GM04503 (cell line): ENCODE measurements at places on chromosomes 4 and X.

- no peak for DNase-seq
These were observed 18.1 kb upstream of the GDPD2 start for GRCh38 chrX:70405003-70405402.

- no peak for DNase-seq
These were observed 2.4 kb downstream of the MOSPD2 start for GRCh38 chrX:14875624-14876023.

- no peak for DNase-seq
These were observed 58.5 kb downstream of the ASMT start for GRCh38 chrX:1673337-1673736.

- DNase-seq, result no peak
These were observed 15.0 kb upstream of the CT47A1 start for GRCh38 chrX:121000589-121000988.

GRCh38 chr4:23269566-23269965, 576.8 kb downstream of the GBA3 start:
- no peak for DNase-seq

GRCh38 chrX:24026432-24026831, 554 bp downstream of the KLHL15 start:
- no peak for DNase-seq

DNA sequence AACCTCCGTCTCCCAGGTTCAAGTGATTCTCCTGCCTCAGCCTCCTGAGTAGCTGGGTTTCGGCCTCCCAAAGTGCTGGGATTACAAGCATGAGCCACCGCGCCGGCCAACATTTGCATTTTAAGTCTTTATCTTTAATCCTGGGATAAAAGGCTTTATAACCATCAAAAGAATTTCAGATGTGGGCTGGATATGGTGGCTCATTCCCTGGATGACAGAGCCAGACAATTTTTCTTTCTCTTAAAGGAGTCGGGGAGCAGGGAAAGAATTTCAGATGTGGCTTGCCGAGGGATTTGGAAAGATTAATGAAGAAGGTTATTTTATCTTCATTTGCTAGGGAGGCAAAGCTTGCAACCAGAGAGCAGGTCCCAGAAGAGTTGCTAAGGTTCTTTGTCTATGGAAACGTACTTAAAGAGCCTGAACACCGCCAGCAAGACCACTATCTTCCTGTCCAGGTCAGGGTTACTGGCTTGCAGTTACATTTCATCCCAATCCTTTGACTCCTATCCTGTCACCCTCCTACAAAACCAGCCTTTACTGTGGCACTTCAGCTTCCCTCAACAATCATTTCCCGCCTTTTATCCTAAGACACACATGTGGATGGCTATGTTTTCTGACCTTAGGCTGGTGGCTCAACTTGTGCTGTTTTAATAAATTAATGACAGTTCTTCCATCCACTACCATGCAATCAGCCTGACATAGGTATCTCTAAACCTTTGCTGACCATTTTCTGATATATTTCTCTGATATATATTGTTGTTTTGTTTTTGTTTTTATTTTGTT, 3.9 kb upstream of the KLHL8 start:
- DNase-seq, result no peak

DNA sequence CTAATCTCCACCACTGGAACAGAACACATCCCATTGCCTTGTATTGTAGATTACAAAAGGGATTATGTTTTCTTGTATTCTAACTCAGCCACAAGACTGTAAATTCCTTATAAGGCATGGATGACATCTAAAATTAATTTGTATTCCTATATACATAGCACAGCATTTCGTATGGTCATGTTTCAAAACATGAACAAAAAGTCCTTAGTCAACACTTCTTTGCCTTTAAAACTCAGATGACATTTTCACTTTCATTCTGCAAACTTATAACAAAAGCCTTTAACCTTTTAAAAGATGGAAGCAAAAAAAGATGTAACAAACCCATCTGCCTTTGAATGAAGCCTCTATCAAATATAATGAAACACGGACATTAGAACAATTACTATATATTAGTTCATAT, 181.3 kb downstream of the IQCM start:
- no peak for DNase-seq

- no peak for DNase-seq
These were observed 104.7 kb upstream of the EGFL6 start for GRCh38 chrX:13464599-13465275.
